Osteoblast (primary cell): ENCODE measurements at places on chromosomes 1 and 21. TPM values are rescaled to one million over a fixed set of nuclear protein-coding genes. Genes with fewer than 3 reads are reported as not detected.

DNA sequence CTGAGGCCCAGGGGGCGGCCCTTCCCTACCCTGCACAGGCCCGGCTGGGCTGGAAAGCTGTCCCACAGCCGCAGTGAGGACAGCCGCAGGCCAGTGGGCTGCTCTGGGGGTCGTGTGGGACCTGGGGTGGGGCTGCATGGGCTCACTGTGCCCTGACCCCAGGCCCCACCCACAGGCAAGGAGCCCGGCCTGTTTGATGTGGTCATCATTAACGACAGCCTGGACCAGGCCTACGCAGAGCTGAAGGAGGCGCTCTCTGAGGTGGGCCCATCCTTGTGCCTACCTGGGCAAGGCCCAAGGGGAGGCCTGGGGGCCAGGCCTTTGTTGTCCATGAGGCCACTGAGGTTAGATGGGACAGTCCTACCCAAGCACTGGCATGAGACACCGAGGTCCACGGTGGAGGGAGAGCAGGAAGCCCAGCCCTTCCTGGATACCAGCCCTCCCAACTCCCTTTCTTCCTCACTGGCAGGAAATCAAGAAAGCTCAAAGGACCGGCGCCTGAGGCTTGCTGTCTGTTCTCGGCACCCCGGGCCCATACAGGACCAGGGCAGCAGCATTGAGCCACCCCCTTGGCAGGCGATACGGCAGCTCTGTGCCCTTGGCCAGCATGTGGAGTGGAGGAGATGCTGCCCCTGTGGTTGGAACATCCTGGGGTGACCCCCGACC is 1.4 kb upstream of the GJC2 start:
- H3K27me3 ChIP-seq, result no peaks in the 10 kb centered on the region
- peaks cover 19% of the 10 kb centered on the region for H3K4me1 ChIP-seq
- no peak overlapping the region for H3K27ac ChIP-seq
- DNase-seq, result peak; percentile 75
- peaks cover 4% of the 10 kb centered on the region for H3K36me3 ChIP-seq

GRCh38 chr1:175884369-175884768 is 141.0 kb upstream of the TNR start:
- no peaks in the 10 kb centered on the region for H3K4me1 ChIP-seq
- H3K36me3 ChIP-seq, result no peaks in the 10 kb centered on the region
- H3K4me3 ChIP-seq, result no peak overlapping the region
- no peak for DNase-seq
- no peaks in the 10 kb centered on the region for H3K27me3 ChIP-seq

- H3K27me3 ChIP-seq, result peaks cover 3% of the 10 kb centered on the region
- H3K4me3 ChIP-seq, result no peak overlapping the region
- no peak for DNase-seq
- H3K36me3 ChIP-seq, result no peaks in the 10 kb centered on the region
Measured at GRCh38 chr1:61289232-61290098, 207.1 kb downstream of the NFIA start.

GRCh38 chr1:226634166-226634588 is 85.6 kb downstream of the STUM start:
- no peaks in the 10 kb centered on the region for H3K36me3 ChIP-seq
- H3K4me3 ChIP-seq, result no peak overlapping the region
- H3K27me3 ChIP-seq, result peaks cover 10% of the 10 kb centered on the region
- H3K27ac ChIP-seq, result no peak overlapping the region
- peak; percentile 95 for DNase-seq

GRCh38 chr1:181911715-181912114 is 149.8 kb downstream of the ZNF648 start:
- H3K27ac ChIP-seq, result no peak overlapping the region
- H3K27me3 ChIP-seq, result no peaks in the 10 kb centered on the region
- H3K36me3 ChIP-seq, result no peaks in the 10 kb centered on the region
- no peak for DNase-seq
- H3K4me1 ChIP-seq, result no peaks in the 10 kb centered on the region

DNA sequence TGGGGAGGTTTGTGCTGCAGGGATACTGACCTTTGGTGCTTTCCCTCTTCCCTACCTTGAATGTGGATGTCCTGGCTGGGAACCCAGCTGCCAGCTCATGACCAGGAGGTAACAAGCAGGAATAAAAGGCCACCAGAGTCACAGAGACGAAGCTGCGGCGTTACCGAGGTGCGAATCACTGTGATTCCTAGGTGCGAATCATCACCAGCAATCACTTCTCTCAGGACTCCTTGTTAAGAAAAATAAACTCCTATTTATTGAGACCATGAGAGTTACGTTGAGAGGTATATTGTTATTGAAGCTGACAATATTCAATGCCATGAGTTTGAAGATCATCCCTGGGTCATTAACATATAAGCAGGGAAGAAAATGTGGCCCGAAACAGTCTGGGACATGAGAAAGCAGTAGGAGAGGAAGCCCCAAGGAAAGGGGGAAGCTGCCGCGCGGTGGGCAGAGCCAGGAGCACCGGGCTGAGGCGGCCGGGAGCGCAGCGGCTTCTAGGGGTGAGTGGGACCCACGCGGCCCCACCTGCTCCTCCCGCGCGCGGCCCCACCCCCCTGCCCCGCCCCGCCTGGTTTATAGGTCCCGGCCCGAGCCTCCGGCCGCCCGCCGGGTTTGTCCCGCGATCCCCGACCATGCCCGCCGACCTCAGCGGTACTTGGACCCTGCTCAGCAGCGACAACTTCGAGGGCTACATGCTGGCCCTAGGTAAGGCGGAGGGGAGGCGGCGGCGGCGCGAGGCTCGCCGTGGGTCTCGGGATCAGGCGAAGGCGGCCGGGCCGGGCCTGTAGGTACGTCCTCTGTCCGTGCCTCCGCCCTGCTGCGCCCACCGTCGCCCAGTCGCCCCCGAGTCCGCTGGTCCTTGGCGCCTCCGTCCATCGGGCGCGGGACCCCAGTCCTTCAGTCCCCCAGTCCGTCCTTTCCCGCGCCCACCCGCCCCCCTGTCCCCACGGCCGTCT is at the start of gene RBP7:
TSS of gene RBP7 (plus strand) at position 605 of the 959 bp plus-strand sequence. CDS start at position 636, 31 bp downstream.
- peak within 1 kb of the TSS; percentile 53 for H3K4me3 ChIP-seq
- peaks cover 25% of the 10 kb centered on the region for H3K27me3 ChIP-seq
- no peaks in the 10 kb centered on the region for H3K4me1 ChIP-seq
- no peak within 1 kb of the TSS for H3K27ac ChIP-seq
- no peaks in the 10 kb centered on the region for H3K36me3 ChIP-seq

DNA sequence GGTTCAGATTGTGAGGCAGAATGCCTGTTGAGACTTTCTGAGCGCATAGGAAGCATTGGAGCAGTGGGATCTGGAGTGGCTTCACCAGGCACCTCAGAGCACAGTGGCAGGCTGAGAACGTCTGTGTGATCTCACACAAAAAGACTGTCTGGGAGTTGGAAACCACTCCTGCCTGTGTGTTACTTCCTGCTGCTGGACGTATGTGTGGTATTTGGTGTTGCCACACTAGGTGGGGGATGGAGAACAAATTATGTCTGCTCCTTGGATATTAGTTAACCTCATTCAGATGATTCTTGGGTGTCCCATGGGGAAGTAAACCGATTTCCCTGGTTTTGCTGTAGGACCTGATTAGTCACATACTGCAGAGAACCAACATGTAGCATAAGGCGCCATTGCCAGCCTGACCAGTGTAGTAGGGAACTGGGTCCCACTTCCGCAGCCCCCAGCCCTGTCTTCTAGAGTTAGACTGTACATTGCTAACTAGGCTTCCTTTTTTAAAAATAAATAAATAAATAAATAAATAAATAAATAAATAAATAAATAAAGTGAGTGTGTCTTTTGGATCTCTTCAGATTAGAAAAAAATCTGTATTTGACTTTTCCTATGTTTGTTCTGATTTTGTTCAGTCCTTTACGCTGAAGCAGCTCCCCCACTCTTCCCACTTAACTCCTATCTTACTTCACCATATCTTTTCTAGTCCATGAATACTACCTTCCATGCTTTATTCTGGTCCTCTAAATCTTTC is 26.9 kb downstream of the UCK2 start:
- H3K4me3 ChIP-seq, result peak overlapping the region; percentile 46
- no peaks in the 10 kb centered on the region for H3K36me3 ChIP-seq
- no peaks in the 10 kb centered on the region for H3K27me3 ChIP-seq
- peak overlapping the region; percentile 99 for H3K27ac ChIP-seq
- peaks cover 57% of the 10 kb centered on the region for H3K4me1 ChIP-seq

GRCh38 chr1:206969090-206969489 is 1.2 kb downstream of the FCAMR start:
- peaks cover 28% of the 10 kb centered on the region for H3K27me3 ChIP-seq
- H3K4me3 ChIP-seq, result no peak overlapping the region
- H3K4me1 ChIP-seq, result no peaks in the 10 kb centered on the region

- H3K4me3 ChIP-seq, result peak overlapping the region; percentile 27
- peak overlapping the region; percentile 98 for H3K27ac ChIP-seq
- H3K36me3 ChIP-seq, result no peaks in the 10 kb centered on the region
- DNase-seq, result peak; percentile 75
- H3K4me1 ChIP-seq, result peaks cover 64% of the 10 kb centered on the region
Measured at GRCh38 chr1:93615582-93616150, 66.0 kb downstream of the BCAR3 start.

GRCh38 chr21:34158866-34159835 is 85.8 kb downstream of the MRPS6 start:
- H3K4me3 ChIP-seq, result no peak overlapping the region
- H3K27me3 ChIP-seq, result no peaks in the 10 kb centered on the region
- no peak overlapping the region for H3K27ac ChIP-seq
- no peak for DNase-seq

DNA sequence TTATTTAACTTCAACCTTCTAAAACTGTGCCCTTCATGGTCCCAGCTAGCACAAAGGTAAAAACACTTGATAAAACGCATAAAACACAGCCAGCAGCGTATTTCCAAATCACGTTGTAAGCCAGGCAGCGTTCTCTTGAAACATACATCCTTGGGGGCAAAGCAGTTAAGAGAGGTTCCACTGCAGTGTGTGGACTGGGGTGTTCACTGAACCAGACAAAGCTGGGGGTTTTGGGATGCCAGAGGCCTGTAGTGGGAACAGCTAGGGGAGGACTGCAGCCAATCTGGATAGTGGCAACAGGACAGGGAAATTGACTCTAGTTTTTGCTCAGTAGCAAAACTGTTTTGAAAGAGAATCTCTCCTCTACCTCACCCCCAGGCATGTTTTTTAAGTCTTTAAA is 21.5 kb upstream of the ATP5PO start:
- H3K4me1 ChIP-seq, result peaks cover 12% of the 10 kb centered on the region
- no peaks in the 10 kb centered on the region for H3K27me3 ChIP-seq
- no peaks in the 10 kb centered on the region for H3K36me3 ChIP-seq
- H3K4me3 ChIP-seq, result no peak overlapping the region
- no peak overlapping the region for H3K27ac ChIP-seq

DNA sequence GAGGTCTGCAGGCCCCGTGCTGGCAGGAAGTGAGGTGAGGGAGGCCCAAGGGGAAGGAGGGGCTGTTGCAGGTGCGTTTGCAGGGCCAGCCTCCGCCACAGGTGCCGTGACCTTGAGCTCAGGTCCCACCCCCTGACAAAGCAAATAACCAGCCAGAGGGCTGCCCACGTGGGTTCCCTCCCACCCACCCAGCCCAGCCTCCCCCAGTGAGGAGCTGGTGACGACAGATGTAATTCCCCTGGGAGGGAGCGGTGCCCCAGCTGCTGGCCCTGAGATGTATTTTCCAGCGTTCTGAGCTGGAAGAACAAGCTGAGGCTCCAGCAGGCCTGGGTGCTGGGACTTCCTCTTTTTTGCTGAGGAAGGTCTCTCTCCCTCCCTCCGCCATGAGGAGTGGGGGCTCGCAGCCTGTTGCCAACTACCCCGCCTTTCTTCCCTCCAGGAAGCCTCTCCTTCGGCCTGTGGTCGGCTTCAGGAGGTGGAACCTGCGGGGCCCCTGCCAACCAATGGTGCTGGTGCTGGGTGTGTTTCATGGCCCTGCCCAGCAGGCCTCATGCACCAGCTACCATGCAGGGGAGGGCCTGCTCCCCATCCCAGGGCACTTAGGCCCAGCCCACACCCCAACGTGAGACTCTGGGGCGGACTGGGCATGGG is 153.2 kb downstream of the PRDM16 start:
- H3K27ac ChIP-seq, result no peak overlapping the region
- peaks cover 7% of the 10 kb centered on the region for H3K27me3 ChIP-seq
- no peaks in the 10 kb centered on the region for H3K36me3 ChIP-seq
- peak; percentile 89 for DNase-seq

GRCh38 chr1:18341291-18342069 is 139.2 kb upstream of the KLHDC7A start:
- H3K27me3 ChIP-seq, result no peaks in the 10 kb centered on the region
- no peak overlapping the region for H3K27ac ChIP-seq
- H3K4me3 ChIP-seq, result no peak overlapping the region
- no peak for DNase-seq
- H3K4me1 ChIP-seq, result no peaks in the 10 kb centered on the region

GRCh38 chr1:232766904-232767303 is 38.3 kb upstream of the MAP10 start:
- peaks cover 3% of the 10 kb centered on the region for H3K4me1 ChIP-seq
- no peaks in the 10 kb centered on the region for H3K27me3 ChIP-seq
- H3K36me3 ChIP-seq, result no peaks in the 10 kb centered on the region
- no peak overlapping the region for H3K27ac ChIP-seq

GRCh38 chr1:160282807-160283206 is 2.1 kb downstream of the PEX19 start:
- peaks cover 53% of the 10 kb centered on the region for H3K36me3 ChIP-seq
- H3K27me3 ChIP-seq, result no peaks in the 10 kb centered on the region
- H3K4me3 ChIP-seq, result no peak overlapping the region
- no peak for DNase-seq
- H3K27ac ChIP-seq, result no peak overlapping the region

DNA sequence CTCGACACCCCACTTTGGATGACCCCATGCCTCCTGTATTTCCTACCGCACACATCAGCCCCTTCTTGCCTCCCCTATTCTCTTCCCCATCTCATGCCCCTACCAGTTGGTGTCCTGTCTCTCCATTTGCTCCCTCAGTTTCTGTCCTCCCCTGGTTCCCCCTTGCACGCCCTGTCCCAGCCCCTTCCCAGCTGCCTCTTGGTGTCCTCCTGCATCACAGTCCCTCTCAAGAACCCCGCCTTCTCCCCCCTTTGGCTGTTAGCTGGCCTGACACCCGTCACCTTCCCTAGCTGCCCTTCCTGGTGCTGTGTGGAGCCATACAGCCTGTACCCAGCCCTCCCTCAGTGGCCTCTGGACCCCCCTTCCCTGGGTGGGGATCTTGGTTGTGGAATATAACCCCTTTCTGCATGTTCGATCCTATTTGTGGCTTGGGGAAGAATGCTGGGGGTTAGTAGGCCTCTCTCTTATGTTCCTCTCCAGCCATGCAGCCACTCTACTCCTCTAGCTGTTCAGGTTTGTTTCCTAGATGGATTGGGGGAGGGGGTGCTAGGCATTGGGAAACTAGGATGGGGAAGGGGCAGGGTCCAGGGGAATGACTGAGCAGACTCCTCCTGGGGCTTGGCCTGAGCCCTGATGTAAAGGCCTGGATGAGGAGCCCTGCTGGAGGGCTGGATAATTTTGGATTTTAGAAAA is 41.4 kb upstream of the NFASC start:
- peaks cover 21% of the 10 kb centered on the region for H3K4me1 ChIP-seq
- peak overlapping the region; percentile 74 for H3K4me3 ChIP-seq
- peaks cover 9% of the 10 kb centered on the region for H3K27me3 ChIP-seq

GRCh38 chr1:187844313-187844712 is 1015.6 kb downstream of the PLA2G4A start:
- DNase-seq, result no peak
- no peaks in the 10 kb centered on the region for H3K27me3 ChIP-seq
- no peaks in the 10 kb centered on the region for H3K36me3 ChIP-seq
- no peak overlapping the region for H3K27ac ChIP-seq
- H3K4me3 ChIP-seq, result no peak overlapping the region

The TTC24 gene
- total RNA-seq, result not detected in 2 replicates

The ANKRD34A gene
- 0.59 and 1.1 TPM in 2 replicates for total RNA-seq

The GUCA2B gene
- not detected in 2 replicates for total RNA-seq

The FMN2 gene
- total RNA-seq, result 9.7 and 11.2 TPM in 2 replicates
